Stimulated activated CD8-positive, alpha-beta memory T cell treated with anti-CD3 and anti-CD28 coated beads, Interleukin-12 subunit alpha, Interleukin-12 subunit beta, amount 100 ng/mL, for 4 hours (primary cell): ENCODE measurements at places on chromosomes 4 and X.

GRCh38 chr4:17817027-17817426 lies 6.2 kb downstream of the NCAPG start:
- DNase-seq: no peak

DNA sequence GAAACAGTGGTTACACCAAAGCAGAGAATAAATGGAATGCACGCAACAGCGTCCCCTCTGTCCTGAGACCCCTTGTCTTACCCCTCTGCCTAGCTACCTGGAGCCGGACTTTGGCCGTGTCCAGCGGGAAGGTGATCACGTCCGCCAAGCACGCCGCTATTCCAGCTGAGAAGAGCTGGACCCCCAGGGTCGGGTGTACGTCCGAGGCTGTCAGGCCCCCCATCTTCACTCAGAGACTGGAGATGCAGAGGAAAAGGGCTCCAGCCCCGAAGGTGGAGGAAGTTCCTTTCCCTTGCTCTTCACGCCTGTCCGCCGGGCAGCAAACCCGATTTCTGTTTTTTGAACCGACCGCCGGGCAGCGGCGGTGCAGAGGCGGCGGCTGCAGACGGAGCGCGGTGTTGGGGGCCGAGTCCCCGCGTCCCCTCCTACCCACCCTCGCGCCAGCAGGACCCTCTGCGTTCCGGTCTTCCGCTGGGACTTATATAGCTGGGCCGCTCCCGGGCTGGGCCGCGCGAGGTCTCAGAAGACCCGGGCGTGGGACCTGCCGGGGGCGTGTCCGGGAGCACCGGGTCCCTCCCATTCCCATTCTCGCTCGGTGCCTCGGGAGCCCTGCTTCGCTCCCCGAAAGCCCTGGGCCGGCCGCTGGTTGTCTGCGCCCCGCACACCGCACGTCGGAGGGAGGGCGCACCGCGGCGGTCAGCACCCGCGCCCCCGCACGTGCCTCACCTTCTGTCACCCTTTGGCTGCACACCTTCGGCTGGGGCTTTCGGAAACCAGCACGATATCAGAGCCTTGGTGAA lies at the start of gene UCP1:
Gene UCP1, minus strand, starts transcription at position 455 of the 800 bp plus-strand sequence. Its CDS starts 232 bp downstream, at position 223.
- no peak for DNase-seq

GRCh38 chr4:83362492-83363329 lies 28.1 kb upstream of the HPSE start:
- DNase-seq: no peak

GRCh38 chr4:163638909-163639308 lies 144.4 kb downstream of the TMA16 start:
- no peak for DNase-seq

DNA sequence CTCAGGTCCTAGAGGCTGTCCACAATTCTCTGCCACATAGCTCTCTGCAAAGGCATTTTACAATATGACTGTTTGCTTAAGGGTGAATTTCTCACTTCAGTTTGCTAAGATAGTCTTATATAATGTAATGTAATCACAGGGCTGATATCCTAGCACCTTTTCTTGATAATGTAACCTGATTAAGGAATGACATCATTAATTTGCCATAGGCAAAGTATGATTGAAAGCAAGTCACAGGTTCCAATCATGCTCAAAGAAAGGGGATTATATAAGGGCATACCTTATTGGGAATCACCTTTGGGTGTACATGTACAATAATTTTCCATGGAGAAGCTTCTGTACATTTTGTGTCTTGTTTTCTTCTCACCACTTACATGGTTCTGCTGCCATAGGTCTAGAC lies 18.9 kb downstream of the GNRHR start:
- DNase-seq: no peak

DNA sequence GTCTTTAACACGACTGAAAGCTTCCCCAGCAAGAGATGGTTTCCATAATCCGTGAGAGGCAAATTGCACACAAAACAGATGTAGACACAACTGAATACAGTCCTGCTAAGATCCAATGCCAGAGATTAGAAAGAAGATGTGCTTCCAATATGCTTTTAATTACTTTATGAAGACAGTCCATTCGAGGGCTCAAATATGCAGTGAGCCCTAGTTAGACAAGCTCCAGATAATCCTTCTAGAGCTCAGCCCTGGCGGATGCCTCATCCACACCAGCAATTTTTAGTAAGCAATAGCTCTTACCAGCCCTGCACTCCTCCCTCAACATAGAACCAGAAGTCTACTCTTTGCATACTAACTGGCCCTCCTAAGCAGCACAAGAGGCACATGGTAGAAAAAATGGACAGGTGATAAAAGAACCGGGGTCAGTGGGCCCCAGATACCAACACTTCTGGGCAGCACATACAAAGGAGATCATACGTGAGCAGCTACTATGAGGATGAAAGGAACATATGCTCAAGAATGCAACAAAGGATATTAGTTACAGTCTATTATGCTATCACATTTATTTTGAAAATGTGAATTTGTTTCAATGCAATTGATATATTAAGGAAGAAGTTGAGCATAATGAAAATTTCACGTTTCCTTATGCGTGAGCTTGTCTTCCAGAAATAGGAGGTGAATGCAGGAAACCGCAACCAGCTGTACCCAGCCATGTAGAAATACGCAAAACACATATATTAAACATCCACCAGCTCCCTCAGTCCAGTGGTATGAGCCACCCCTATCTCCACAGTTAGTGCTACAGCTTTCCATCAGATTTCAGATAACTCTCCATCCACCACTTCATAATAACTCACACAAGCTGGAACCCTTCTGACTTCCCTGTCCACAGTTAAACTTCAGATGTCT lies 34.3 kb downstream of the GPC4 start:
- DNase-seq: no peak

DNA sequence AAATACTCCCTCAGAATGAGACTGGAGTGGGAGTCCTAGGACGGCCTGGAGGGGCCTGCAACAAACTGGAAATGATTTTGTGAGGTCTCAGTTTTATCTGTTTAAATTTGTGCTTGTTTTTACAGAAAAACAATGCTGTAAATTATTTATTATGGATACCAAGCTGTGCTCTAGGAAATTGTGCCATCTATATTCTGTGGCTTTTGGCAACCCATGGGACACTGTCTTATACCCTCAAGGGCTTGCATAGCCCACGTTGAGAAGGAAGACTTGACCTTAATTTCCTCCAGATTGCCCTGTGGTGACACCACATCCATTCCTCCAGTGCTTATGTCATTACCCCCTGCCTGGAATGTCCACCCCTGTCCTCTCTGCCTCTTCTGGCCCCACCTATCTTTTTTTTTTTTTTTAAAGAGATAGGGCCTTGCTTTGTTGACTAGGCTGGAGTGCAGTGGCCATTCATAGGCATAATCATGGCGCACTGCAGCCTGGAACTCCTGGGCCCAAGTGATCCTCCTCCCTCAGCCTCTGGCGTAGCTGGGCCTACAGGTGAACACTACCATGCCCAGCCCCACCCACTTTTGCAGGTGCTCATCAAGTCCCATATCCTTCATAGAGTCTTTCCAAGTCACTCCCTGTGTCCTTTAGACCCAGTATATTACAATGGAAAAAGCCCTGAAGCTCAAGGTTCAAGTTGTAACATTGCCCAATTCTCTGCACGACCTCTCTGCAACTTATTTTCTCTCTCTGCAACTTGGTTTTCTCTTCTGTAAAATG lies 77.4 kb downstream of the HPRT1 start:
- DNase-seq: no peak

- DNase-seq: no peak
Measured at GRCh38 chrX:139892512-139892911, 40.3 kb downstream of the ATP11C start.
